ENCODE measurements at places on chromosomes 13 and 19.

DNA sequence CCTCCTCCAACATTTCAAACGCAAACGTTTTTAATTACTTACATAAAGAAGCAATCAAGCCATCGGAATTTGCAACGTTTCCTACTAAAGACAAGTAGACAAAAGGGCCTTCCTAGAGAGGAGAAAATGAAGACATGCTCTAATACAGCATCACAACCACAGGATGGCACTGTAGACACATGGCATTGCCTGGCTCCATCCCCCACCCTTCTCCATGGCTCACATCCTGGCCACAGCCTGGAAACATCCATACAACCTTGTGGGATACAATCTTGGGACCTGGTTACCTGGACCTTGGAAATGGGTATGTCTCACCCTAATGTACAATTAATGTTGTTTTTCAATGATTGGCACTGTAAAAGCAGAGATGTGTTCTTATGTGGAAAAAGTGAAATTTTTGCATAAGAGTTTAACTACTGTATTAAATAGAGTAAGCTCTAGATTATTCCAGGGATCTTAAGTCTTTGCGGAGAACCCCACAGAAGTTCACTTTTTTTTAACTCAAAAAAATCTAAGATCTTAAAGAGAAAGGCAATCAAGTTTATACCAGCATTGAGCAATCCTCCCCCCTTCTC lies 21.5 kb downstream of the EBPL start:
- DNase-seq, result peak; percentile 92

DNA sequence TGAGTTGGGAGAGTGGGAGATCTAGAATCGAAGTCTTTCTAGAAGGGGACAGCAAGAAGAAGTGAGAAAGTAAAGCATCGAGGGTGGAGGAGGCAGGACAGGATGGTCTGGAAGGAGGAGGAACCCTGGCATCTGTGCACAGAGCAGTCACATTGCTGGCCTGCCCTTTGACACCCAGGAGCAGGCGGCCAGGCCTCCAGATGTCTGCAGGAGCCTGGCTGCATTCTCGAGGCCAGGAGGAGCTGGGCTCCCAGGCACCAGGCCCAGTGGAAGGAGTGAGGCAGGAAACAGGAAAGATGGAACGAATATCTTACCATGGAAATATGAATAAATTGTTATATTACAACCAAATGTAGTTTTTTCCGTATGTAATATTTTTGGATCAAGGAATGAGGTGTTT lies 27.7 kb upstream of the ARGLU1 start:
- DNase-seq, result no peak

GRCh38 chr19:57377498-57378146 lies 12.0 kb upstream of the ZNF548 start:
- DNase-seq, result no peak

DNA sequence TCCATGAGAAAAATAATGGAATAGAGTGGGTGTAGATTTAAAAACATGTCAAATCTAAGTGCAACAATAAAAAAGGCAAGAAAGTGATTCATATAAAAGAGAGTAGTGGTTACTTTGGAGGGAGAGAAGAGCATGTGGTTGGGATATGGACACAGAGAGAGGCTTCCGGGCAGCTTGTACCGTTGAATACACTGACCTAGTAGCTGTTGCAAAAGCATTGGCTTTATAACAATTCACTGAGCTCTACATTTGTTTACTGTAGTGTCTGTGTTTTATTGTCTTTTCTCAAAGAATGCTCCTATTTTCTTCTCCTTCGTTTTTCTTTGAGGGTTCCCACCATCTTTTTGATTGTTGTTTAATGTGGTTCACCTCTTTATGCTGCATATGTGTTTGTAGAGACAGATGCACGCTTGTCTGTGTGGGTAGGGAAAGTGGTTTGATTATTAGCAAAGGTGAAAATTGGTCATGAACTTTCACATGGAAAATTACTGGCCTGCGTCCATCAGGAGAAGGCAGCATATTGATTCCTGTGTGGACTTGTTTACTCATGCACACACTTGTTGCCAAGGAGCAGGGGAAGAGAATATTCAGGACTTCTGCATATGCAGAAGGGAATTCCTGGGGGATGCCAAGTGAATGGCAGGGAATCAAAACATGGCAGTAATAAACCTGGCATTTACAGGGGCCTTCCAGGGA lies 29.9 kb upstream of the IRS2 start:
- peak; percentile 90 for DNase-seq
